Fibroblast of skin of abdomen (primary cell): ENCODE measurements at places on chromosomes 7 and 10.

DNA sequence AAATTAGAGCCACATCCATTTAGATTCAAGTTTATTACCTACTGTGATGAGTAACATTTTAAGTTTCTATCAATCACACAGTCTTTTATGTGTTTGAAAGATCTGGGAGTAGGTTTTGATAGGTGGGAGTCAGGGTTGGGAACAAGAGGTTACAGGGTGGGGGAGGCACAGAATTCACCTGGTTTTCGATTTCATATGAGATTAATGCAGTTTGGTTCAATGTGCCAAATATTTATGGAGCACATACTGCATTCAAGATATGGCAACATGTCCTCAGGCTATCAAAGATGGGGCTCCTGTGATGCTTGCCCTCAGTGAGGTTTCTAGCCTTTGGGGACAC, 564.1 kb downstream of the SUGCT start:
- no peak for DNase-seq

- DNase-seq = no peak
These were observed 433.1 kb downstream of the TYW1 start for GRCh38 chr7:67429735-67430134.

- peak; percentile 5 for DNase-seq
These were observed 202.6 kb upstream of the FOXK1 start for GRCh38 chr7:4479367-4480039.

DNA sequence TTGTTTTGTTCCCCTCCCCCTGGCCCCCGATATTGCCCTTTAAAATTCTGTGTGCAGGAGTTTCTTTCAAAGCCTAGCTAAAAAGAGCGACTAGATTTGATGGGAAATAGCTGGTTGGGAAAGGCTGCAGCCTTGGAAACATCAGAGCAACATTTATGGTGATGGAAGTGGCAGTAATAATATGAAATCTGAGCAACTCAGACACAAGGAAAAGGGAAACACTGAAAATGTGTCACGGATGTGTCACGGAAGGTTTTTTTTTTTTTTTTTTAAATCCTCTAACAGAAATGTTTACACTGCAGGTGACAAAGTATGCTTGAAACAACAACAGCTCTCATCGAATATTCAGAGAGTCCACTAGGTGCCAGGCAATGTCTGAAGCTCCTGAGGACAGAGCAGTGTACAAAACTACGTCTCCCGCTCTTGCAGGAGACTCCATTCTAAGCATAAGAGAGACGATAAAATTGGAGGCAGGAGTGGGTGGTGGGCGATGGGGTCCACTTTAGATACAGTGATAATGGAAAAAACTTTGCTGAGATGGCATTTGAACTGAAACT, 143.0 kb downstream of the RSU1 start:
- no peak for DNase-seq

GRCh38 chr10:71467161-71467560, 70.4 kb downstream of the CDH23 start:
- DNase-seq = no peak

DNA sequence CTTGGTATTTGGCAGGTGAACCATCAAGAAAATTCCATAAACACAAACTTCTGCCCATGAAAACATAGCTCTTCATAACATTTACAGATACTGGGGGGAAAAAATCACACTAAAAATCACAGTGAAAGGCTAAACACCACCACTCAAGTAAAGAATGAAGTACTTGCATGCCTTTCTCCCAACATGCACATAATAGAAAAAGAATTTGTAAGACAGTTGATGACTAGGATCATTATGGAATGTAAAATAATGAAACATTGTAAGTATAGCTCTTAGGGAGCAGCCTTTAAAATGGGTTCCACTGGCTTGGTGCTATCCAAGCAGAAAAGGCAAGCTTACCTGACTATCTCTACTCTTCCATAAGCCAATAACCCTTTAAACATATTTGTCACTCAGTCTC, 299.9 kb upstream of the LRRN3 start:
- peak; percentile 29 for DNase-seq

- no peak for DNase-seq
These were observed 491.3 kb downstream of the RPS24 start for GRCh38 chr10:78524941-78525340.

GRCh38 chr10:74039561-74040145, 41.7 kb downstream of the VCL start:
- peak; percentile 37 for DNase-seq

DNA sequence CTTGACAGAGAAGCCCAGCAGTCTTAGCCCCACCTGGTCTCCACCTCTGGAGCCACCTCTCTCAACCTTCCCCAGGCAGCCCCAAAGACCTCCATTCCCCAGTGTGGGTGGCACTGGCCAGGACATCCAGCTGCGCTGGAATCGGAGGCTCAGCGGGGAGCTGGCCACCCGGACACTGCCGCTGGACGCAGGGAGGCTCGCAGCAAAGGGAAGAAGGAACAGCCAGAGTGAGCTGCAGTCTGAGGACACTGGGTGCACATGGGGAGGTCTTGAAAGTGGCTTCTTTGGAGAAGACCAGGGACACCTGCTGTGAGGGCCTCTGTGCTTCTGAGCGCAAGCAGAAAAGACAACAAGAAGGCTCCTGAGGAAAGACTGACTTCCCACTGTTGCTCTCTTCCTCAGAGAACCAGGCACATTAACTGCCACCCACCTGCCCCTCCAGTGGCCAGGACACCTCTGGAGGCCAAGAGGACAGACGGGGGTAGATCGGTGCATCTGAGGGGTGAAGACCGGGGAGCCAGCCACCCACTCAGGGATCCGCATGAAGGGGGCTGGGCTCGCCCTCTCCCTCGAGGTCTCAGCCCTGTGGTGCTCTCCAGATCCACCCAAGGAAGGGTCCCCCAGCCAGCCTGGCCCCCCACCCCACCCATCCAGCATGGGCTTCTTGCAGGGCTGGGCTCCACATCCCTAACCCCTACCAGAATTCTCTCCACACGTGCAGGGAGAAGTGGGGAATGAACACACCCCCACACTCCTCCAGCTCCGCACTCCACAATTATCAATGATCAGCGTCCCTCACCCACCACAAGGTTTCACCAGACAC, 1.8 kb downstream of the CAMK2B start:
- DNase-seq = no peak

- DNase-seq = no peak
These were observed 489.0 kb downstream of the GATA3 start for GRCh38 chr10:8543361-8544056.

GRCh38 chr7:123601530-123601929, at the start of gene ASB15:
Gene ASB15 (plus strand): TSS chr7:123601821. CDS start chr7:123614503, 12,682 bp downstream.
- DNase-seq = no peak

DNA sequence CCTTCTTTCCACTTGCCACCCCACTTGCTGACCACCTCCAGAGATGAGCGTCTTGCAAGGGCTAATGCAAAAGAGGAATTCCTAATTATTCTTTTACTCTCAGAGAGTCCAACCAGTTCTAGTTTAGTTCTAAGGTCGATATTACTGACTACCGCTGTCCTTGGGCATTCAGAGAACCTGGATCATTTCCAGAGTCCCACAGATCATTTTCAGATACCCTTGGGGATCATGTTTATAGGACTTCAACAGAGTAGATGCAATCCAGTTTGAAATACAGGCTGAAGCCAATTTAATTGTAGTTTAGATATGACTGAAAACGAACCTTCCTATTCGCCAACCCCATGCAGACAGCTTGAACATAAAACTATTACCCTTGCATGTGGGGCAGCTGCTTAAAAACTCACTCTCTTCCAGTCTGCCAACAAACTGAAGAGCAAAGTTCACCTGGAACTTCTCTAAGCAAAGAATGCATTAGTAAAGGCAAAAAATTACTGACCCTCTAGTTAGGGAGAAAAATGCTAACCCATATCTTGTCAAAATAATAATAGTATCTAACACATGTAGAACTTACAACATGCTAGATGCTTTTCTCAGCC, 22.4 kb downstream of the CFAP69 start:
- DNase-seq = no peak

- peak; percentile 29 for DNase-seq
These were observed 16.7 kb downstream of the SEC31B start for GRCh38 chr10:100502926-100503494.

DNA sequence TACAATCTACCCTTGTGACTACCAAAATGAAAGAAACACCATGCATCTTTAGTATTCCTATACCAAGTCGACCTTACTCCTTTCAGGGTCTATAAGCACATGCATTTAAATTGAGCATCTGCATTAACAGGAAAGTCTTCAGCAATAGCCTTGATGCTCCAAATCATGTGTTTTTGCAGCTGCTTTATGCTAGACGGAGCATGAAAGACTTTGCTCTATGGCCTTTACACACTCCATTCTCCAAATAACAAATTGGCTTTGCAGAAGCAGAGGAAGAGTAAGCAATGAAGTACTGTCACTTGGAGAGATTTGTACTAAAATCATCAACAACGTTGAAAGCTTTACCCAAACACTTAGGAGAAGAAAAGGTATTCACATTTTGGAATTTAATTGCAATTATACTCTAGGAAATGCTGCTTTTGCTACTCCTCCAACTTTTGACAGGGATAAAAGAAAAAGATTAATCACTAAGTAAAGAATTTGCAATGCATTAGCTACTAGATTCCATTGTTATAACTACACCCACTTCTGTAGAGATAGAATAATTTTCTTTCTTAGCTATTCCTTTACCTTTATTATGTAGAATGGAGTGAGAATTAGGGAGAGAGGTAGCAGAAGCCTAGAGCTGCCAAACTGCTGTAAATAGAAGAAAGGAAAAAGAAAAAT, 131.8 kb downstream of the SEMA3E start:
- DNase-seq = no peak

GRCh38 chr10:71770789-71771188, 2.5 kb downstream of the VSIR start:
- no peak for DNase-seq

DNA sequence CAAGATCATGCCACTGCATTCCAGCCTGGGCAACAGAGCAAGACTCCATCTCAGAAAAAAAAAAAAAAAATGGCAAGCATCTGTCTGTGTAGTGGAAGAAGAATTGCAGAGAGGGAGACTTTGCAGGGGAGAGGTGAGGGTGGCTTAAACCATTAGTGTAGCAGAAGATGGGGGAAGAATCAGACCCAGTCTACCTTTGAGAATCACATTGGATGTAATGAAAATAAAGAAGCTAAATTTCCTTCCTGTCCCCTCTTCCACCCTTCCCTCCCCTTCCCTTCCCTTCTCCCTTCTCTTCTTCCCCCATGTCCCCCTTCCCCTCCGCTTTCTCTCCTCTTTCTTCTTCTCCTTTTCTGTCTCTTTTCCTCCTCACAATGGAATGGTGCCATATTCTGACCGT, 180.8 kb upstream of the SVIL start:
- no peak for DNase-seq

DNA sequence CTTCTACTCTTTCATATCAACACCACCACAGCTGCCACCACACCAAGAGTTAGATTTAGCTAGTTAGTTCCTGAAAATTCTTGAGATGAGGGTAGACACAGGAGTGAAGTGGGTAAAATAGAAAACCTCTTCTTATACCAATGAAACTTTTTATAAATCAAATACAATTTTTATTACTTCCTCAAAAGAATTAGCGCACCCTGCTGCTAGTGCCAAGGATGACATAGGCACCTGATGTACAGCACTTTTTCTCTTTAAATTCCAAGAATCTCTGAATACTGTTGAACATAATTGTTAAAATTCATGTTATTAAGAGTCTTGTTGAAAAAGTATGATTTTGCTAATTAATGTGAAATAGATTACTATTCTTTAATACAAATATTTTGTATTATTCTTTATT, 11.4 kb downstream of the ZWINT start:
- no peak for DNase-seq

DNA sequence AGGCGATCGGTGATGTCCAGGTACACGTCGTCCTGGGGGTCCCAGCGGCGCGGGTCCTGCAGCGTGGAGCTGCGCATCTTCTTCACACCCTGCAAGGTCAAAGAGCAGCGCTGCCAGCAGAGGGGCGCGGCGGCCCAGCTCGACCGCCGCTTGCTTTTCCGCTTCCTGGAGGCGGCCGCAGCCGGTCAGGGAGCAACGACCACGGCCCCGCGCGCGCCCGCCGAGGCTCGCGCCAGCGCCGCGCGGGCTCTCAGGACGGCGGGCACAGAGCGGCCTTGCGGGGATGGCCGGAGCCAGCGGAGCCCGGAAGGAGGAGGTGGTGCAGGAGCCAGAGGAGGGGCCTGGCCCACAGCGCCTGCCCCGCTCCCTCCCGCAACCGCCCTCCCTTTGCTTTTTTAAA, 76.4 kb upstream of the CDC14C start:
- no peak for DNase-seq

DNA sequence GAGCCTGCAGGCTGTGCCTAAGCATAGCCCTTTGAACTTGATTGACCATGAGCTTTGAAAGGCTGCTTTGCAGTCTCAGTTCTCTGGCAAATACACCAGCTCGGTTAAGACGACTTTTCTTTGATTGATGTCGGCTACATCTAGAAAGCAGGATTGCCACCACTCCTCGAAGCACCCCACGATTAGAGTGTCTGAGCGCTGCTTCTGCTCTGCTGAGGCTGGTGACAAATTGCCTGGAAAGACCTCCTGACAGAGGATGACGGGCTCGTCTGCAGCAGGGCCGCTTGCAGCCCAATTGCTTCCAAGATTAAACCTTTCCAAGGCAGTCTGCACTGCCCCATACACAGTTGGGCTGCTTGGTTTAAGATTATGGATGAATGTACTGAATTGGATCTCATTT, 182.0 kb downstream of the CUX1 start:
- DNase-seq = no peak

DNA sequence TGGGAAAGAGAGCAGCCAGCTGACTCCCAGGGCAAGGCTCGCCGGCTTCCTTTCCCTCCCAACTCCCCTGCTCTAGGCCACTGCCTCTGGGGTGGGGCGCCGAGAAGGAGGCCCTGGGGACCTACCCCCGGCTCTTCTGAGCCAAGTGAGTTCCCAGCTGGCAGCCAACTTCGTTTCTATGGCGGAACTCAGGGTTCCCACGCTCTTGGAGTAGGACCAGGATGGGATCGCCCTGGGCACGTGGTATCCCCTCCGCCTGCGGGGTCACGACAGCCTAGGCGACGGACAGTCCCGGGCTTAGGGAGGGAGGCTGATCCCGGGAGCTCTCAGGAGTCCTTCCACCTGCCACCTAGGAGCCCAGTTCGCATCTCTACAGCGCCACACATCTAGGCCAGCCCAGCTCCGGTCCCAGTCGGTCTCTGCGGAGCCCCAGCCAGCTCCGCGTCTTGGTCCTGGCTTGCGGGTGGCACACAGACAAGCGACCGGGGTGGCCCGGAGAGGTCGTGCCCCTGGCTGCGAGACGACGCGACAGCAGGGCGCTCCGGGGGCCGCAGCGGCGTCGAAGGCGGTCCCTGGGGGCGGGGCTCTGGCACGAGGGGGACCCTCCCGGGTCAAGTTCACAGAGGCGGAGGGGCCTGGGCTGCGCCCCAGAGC, 20.5 kb upstream of the GATA3 start:
- no peak for DNase-seq

DNA sequence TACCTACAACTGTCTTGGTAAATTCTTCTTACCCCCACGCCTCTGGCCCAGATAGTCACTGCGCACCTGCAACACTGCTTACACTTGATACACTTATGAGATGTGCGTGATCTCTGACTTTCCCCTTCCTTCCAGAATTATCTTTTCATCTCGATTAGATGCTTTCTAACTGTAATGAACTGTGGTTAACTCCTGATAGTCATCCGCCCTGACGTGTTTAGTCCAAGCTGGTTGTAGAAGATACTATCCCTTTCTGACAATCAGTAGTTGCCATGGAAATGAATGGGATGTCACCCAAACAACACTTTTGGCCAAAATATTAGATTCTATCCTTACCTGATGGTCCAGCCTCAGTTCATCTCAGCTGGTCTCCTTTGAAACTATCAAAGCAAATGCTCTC, 241.5 kb downstream of the ADAM12 start:
- DNase-seq = no peak
